Activated T-cell treated with anti-CD3 and anti-CD28 coated beads, Interleukin-2, amount 50 U/mL, for 48 hours (primary cell): ENCODE measurements at places on chromosomes 4 and X.

DNA sequence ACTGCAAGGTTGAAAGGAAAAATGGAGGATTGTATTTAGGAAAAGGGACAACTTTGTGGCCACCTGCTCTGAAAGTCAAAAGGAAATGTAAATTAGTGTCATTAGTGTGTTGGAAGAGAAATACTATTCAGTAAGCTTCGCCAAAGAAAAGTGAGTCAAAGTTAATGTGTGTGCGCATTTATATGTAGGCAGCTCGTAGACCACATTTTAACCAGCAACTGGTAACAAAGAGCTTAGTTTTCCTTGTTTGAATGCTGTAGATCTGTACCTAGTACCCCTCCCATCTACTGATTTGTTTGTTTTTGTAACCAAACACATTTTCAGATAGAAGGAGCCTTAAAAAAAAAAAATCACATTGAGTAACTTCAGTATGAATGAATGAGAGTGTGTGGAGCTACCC lies 69.3 kb downstream of the GPAT3 start:
- DNase-seq = no peak

DNA sequence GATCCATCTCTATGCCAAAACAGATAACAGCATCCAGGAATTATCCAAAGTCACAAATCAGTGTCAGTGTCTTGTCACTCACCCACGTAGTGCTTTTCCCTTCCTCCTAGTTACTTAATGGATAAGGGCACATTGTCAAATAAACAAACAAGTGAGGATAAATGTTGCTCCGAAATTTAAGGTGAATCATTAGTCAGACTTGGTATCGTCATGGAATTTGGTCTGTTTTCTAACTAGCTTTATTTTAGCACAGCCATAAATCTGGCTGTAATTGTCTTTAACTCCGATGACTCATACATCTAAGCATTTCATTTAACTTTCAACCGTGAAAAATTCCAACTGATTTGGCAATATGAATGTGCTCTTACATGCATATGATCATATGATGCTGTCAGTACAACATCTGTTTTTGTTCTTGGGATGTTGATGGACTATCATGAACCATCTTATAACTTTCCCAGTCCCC lies 83.3 kb downstream of the SNCA start:
- DNase-seq = no peak

DNA sequence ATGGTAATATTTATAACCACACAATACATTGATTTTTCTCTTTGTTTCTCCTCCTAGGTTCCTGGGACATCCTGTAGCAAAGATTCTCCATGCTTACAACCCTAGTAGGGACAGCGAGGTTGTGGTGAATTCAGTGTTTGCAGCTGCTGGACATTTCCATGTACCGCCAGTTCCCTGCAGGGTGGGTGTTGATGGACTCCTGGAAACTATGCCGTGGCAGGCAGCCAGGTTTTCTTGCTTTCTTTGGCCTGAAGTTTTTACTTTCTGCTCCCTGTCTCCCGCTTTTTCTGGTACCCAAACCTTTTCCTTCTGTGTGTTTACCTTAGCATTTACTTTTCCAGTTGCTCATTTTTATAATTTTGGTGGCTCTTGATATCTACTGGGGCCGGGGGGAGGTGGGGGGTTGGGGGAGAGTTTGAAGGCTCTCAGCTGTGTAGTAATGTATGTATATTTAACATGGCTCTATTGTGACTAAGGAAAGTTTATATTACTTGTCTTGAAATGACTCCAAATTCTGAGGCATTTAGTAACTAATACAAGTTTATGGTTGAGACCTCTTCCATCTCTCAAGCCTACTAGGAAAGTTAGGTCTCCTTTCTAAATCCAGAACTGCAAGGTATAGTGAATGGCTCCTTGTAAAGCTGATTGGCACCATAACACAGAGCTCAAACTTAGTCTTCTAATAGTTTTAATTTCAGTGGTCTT lies 89.7 kb downstream of the TMEM131L start:
- DNase-seq = no peak

- DNase-seq = no peak
Observed at GRCh38 chr4:140326395-140326993, 47.0 kb upstream of the SCOC start.

DNA sequence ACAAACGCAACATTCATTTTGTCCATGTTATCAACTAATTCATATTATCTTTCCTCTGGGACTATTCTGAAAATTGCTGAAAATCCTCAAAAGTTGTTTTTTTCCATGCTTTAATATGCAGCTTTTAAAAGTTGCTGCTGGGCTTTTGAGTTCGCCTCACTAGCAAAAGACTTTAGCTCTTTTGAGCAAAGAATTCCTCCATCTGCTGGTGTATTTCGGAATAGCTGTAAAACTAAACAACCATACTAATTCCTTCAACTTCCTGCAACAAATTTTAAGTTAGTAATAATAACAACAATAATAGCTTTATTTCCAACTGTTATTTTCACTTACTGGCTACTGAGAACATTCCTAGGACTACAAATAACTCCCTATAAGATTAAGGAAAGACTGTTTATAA lies 124.5 kb upstream of the PLAC1 start:
- no peak for DNase-seq

DNA sequence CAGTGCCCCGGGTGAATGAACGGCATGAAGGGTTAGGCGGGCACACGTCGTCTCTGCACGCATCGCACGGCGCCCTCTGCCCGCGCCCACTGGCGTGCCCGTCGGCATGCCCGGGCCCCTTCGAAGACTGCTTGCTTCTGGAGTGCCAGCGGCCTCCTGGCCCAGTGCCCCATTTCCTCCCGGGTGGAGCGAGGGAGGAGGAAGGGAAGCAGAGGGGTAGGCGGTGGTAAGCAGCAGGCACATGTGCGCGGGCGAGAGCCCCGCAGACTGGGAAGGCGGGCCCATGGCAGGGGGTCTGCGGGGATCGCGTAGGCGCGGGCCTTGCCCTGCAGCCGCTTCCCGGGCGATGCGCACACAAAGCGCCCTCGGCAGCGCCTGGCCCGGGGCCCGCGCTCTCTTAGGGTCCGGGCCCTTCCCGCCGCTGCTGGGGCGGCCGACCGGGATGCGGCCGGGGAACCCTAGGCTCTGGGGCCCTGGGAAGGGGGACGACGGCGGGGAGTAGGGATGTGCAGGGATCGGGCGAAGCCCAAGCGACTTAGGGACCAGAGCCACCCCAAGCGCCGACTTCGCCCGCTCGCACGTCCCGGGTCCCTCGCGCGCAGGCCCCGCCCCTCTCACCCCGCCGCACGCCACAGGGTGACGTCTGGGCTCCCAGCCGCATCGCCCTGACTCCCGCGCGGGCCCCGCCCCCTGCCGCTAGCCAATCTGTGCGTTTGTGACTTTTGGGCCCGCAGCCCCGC lies 866 bp upstream of the EMD start:
- DNase-seq = peak; percentile 58
